GM23338 (cell line): ENCODE measurements at places on chromosomes 1 and 21.

DNA sequence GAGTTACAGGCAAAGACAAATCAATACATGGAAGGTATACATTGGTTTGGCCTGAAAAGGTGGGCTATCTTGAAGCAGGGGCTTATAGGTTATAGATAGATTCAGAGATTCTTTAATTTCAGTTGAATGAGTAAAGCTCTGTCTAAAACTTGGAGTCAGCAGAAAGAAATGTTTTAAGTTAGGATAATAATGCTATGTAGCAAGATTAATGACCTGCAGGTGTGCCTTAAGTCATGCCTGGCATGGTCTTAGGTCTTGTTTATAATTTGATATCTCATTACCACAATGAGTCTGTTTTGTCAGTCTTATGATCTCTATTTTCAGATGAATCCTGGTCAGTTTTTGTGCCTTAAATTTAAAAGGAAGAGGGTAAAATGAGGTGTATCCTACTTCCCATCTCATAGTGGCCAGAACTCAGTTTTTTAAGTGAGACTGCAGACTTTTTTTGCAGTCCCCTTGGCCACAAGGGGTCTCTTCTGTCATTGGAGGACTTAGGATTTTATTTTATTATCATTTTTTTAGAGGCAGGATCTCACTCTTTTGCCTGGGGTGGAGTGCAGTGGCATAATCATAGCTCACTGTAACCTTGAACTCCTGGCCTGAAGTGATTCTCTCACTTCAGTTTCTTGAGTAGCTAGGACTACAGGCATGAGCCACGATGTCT lies 21.3 kb upstream of the PGBD2 start:
- no peak overlapping the region for H3K4me3 ChIP-seq
- DNase-seq = peak; percentile 50
- H3K36me3 ChIP-seq = no peaks in the 10 kb centered on the region
- peaks cover 23% of the 10 kb centered on the region for H3K4me1 ChIP-seq
- no peaks in the 10 kb centered on the region for H3K27me3 ChIP-seq
- no peak overlapping the region for H3K27ac ChIP-seq

DNA sequence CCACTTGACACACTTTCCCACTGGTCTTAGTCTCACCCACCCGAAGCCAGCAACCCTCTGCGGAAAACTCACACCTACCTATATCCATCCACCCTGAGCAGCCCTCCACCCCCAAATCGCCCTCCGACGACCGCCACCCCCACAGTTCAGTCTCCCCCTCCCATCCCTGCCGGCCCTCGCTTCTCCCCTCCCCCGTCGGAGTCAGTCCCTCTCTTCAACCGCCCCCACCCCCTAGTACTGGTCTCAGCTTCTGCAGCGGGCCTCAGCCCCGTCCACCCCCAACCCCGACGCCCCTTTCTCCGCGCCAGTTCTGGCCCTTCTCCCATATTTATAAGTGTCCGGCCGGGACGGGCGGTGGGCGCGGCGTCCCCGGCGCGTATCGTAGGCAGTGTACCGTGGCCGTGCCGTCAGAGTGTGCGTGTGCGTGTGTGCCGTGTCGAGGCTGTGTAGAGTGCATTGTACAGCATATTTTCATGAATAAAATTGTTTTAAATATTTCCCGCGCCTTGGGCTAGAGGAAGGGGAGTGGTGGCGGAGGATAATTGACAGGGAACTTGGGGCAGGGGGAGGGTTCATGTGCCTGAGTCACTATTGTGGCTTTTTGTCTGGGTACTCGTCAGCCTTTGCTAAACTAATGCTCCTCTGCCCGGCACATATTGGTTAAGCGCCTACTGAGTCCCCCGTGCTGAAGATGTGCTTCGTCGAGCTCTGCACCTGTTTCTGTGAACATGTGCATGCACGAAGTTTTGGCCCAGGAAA lies 22.0 kb downstream of the FOXO6 start:
- peaks cover 65% of the 10 kb centered on the region for H3K27me3 ChIP-seq
- DNase-seq = peak; percentile 68
- H3K4me3 ChIP-seq = peak overlapping the region; percentile 86
- no peaks in the 10 kb centered on the region for H3K36me3 ChIP-seq
- peaks cover 36% of the 10 kb centered on the region for H3K4me1 ChIP-seq
- H3K27ac ChIP-seq = no peak overlapping the region

DNA sequence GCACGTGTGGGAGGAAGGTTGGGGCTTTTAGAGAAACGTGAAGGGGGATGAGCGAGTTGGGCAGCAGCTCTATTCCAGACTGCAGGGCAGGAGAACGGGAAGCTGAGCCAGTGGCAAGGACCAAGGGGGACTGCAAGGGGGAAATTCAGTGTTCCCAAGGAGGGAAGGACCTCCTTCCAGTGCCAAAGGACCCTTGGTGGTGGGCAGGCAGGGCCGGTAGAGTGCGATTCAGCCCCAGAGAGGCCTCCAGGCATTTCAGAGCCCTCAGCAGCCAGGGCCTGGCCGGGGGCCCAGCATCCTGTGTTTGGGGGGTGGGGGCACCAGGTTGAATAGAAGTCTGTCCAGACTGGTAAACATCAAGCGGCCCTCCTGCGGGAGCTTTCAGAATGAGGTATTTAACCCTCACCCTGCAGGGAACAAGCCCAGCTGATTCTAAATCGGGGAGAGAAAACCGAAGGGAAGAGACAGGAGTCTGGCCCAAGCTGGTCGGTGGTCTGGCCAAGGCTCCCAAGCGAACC lies 2.3 kb downstream of the COL9A2 start:
- DNase-seq = peak; percentile 45
- no peak overlapping the region for H3K27ac ChIP-seq
- H3K4me3 ChIP-seq = peak overlapping the region; percentile 72
- peaks cover 19% of the 10 kb centered on the region for H3K4me1 ChIP-seq
- peaks cover 75% of the 10 kb centered on the region for H3K27me3 ChIP-seq

- no peaks in the 10 kb centered on the region for H3K36me3 ChIP-seq
- no peak overlapping the region for H3K4me3 ChIP-seq
- peak; percentile 78 for DNase-seq
- H3K27me3 ChIP-seq = no peaks in the 10 kb centered on the region
- H3K4me1 ChIP-seq = peaks cover 5% of the 10 kb centered on the region
- no peak overlapping the region for H3K27ac ChIP-seq
Measured at GRCh38 chr1:201436393-201436792, 14.9 kb upstream of the TNNI1 start.

DNA sequence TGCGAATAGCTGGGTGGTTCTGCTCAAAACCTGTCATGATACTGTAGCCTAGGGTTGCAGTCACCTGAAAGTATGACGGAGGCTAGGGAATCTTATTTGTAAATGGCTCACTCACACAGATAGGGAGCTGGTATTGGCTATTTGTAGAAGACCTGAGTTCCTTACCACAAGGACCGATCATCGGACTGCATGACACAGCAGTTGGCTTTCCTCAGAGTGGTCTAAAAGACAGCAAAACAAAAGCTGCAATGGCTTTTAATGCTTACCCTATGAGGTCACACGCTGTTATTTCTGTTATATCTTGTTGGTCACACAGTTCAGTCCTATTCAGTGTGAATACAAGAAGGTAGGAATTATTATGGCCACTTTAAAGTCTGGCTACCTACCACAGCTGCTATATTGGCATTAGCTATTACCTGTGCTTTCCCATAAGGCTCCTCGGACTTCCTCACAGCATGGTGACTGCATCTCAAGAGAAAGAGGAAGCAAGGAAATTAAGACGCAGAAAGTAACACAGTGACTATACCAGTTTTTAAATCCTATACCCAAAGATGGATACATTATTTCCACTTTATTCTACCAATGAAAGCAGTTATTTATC lies 68.4 kb upstream of the LRRC7 start:
- no peak for DNase-seq
- H3K27me3 ChIP-seq = no peaks in the 10 kb centered on the region
- no peaks in the 10 kb centered on the region for H3K36me3 ChIP-seq
- H3K4me3 ChIP-seq = no peak overlapping the region
